NCI-H1105 treated with DMSO at 0.1 percent for 48 hours (cell line): ENCODE measurements at places on chromosomes 11 and 22.
A peak's percentile ranks its signal among the peaks of the same experiment; 100 is the strongest.

DNA sequence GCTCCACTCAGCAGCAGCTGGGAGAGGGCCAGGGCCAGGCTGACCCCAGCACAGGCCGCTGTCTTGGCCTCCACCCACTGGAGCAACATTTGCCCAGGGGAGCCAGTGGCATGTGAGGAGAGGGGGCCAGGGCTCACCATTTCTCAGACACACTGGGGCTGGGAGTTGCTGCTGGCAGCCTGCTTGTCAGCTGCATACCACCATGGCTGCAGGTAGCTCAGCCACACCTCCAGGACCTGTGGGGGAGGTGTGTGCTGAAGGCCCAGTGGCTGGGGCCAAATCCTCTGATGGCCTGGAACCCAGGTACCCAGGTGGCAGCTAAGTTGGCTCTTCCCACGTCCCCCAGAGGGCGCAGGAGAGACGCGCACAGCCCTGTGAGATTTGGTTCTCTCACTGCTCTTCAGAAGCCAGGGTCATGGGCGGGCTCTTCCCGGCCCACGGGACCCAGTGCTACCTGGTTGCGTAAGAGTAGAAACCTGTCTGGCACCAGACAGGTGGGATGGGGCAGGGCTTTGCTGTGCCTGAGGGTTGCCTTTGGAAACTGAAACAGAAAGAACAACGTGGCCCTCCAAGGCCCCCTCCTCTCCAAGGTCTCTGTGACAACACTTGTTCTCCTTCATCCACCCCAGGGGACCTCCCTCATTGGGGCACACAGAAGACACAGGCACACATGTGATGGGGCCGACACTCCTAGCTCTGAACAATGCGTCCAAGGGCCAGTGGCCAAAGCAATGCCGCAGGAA is 98.8 kb downstream of the MED15 start:
- peak; percentile 49 for DNase-seq

GRCh38 chr11:44538375-44539054 is 26.9 kb upstream of the CD82 start:
- peak; percentile 70 for DNase-seq

- no peak for DNase-seq
These were observed 6.4 kb downstream of the RAC2 start for GRCh38 chr22:37237371-37238268.

GRCh38 chr11:11512502-11512901 is 109.3 kb downstream of the GALNT18 start:
- DNase-seq: no peak

GRCh38 chr11:79028225-79028624 is 412.6 kb downstream of the TENM4 start:
- DNase-seq: no peak

GRCh38 chr11:130269326-130269943 is 45.3 kb downstream of the ZBTB44 start:
- DNase-seq: no peak

- DNase-seq: no peak
These were observed 8.2 kb upstream of the PLA2G3 start for GRCh38 chr22:31148488-31148887.

- peak; percentile 57 for DNase-seq
These were observed 39.8 kb downstream of the IL18BP start for GRCh38 chr11:72038491-72038890.

DNA sequence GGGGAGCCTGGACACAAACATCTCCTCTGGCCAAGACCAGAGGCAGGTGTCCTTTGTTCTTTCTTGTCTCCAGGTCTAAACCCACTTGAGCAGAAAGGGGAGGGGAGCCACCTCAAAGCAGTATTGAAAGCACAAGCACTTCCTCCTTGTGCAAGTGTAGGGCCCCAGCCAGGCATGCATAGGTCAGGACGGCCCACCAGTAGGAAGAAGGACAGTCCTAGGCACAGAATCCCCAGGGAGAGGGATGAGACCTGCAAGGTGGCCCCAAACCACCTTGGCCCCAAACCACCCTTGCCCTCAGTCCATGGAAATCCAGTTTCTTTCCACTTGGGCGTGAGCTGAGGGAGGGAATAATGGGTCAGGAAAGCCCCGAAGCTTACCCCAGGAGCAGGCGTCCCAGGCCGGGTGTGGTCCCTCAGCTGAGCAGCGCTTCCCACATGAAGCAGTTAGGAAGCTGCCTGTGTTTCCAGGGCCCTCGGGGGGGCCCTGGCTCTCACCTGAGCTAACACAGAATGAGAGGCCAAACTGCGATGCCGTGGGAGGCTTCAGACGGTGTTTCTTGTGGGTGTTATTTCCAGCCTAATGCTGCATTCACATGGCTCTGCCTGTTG is 20.4 kb upstream of the IGSF9B start:
- DNase-seq: no peak

- peak; percentile 19 for DNase-seq
These were observed 41.7 kb downstream of the KIAA1671 start for GRCh38 chr22:24994070-24994763.

DNA sequence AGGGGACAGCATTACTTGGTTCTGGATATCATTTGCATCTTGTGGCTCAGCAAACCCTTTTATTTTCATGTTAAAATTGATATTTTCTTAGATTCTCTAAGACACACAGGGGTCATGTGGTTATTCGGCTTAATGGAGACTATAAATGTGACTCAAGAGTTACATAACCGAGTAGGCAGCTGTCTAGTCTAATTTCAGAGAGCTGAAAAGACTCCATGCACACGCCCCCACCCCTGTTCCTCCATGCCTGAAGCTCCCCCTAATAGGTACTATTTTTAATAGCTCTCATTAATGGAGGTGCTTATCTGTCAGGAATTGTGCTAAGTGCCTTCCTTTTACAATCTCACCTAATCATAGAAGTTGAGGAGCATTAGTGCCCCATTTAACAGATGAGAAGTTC is 189.2 kb upstream of the ARHGAP20 start:
- peak; percentile 12 for DNase-seq

- no peak for DNase-seq
These were observed 20.1 kb upstream of the NARS2 start for GRCh38 chr11:78594814-78595213.

DNA sequence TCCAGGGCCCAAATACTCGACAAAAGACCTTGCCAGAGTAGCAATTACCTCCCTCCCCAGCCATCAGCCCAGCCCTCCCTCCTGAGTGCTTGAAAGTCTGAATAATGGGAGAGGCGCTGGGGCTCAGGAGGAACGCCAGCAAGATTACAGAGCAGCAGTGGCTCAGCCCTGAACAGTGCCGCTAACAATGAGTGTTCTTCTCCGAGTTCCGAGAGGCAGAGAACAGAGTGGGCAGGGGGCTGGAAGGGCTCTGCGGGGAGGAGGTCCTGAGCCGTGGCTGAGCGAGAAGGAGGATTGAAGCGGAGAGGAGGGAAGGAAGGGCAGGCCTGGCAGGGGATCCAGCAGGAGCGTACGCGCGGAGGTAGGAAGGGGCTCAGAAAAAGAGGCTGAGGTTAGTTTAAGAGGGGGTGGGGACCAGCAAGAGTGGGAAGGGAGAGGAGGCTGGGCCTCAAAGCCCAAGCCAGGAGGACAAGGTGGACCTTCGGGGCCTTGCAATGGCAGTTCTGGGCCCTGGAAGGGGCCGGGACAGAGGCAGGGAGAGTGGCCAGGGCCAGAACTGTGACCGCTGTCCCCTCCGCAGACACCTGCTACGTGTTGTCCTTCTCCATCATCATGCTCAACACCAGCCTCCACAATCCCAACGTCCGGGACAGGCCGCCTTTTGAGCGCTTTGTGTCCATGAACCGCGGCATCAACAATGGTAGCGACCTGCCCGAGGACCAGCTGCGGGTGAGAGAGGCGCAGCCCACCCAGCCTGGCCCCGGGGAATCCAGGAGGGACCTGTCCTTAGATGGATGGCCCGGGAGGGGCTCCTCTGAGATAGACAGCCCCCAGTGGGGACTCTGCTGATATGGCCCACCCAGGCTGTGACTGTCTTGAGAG is 20.6 kb downstream of the CYTH4 start:
- DNase-seq: no peak

- no peak for DNase-seq
These were observed 143.2 kb upstream of the TRPC6 start for GRCh38 chr11:101726988-101727387.

DNA sequence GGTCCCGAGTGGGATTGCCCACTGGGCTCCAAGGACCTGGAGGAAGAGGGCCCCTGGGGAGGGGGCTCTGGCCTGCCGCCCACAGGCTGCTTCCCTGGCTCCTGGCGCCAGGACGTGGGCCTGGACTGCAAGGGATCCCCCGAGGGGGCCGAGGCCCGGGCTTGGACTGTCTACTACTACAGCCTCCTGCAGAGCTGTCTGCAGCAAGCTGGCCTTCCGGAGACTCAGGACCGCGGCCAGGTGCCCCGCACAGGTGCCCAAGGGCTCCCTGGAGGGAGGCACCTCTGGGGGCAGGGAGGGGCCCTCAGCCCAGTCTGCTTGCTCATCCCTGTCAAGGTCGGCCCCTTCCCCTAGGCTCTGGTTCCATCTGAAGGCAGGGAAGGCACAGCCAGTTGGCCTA is 1.9 kb downstream of the CARNS1 start:
- no peak for DNase-seq

- DNase-seq: peak; percentile 66
These were observed at the start of gene ADM for GRCh38 chr11:10304495-10305261. ADM (plus strand) TSS chr11:10305073; CDS start chr11:10305701, 628 bp downstream.

- DNase-seq: peak; percentile 59
These were observed 941.6 kb upstream of the CHORDC1 start for GRCh38 chr11:91164452-91164822.

DNA sequence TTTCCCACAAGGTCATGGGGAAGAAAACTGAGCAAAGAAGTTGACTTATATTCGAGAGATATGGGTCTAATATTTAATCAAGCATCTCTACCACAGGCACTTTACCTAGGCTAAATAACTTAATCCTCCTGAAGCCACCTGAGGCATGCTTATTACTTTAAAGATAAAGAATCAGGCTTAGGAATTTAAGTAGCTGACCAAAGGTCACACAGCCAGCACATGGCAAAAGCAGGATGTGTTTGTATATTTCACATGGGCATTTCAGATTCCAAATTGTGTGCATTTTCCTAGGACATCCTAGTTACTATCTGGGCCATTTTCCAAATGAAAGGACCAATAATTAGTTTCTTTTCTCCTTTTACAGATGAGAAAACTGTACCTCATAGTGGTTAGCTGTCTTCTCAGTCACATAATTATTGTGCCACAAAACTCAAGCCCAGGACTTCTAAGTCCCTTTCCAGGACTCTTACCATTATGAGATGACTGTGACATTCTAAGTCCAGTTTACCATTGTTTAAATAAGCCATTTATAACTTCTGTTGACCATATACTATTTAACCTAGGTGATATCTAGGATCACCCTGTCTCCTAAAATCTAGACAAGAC is 112.1 kb upstream of the ZC3H12C start:
- DNase-seq: no peak
